ENCODE measurements at places on chromosomes 11 and 22. TPM values are rescaled to one million over a fixed set of nuclear protein-coding genes. Genes with fewer than 3 reads are reported as not detected.

- H3K36me3 ChIP-seq = no peaks in the 10 kb centered on the region
- H3K27me3 ChIP-seq = no peaks in the 10 kb centered on the region
- no peak for DNase-seq
- H3K4me3 ChIP-seq = no peak overlapping the region
- H3K4me1 ChIP-seq = no peaks in the 10 kb centered on the region
Measured at GRCh38 chr11:9273376-9274336, 8.5 kb upstream of the DENND5A start.

GRCh38 chr11:8832571-8833260 is 78.3 kb upstream of the AKIP1 start:
- no peaks in the 10 kb centered on the region for H3K27me3 ChIP-seq
- no peak overlapping the region for H3K27ac ChIP-seq
- no peak overlapping the region for H3K4me3 ChIP-seq
- no peak for DNase-seq

- no peaks in the 10 kb centered on the region for H3K4me1 ChIP-seq
- H3K4me3 ChIP-seq = no peak overlapping the region
- no peaks in the 10 kb centered on the region for H3K36me3 ChIP-seq
- no peaks in the 10 kb centered on the region for H3K27me3 ChIP-seq
Measured at GRCh38 chr11:9625162-9625561, 38.7 kb upstream of the SWAP70 start.

- H3K27me3 ChIP-seq = no peaks in the 10 kb centered on the region
- H3K36me3 ChIP-seq = no peaks in the 10 kb centered on the region
- DNase-seq = no peak
- H3K27ac ChIP-seq = no peak overlapping the region
Measured at GRCh38 chr11:29124470-29124869, 892.4 kb downstream of the KCNA4 start.

GRCh38 chr22:38996105-38996504 is 14.0 kb downstream of the APOBEC3B start:
- H3K27me3 ChIP-seq = no peaks in the 10 kb centered on the region
- no peak for DNase-seq
- no peaks in the 10 kb centered on the region for H3K36me3 ChIP-seq
- H3K27ac ChIP-seq = no peak overlapping the region

DNA sequence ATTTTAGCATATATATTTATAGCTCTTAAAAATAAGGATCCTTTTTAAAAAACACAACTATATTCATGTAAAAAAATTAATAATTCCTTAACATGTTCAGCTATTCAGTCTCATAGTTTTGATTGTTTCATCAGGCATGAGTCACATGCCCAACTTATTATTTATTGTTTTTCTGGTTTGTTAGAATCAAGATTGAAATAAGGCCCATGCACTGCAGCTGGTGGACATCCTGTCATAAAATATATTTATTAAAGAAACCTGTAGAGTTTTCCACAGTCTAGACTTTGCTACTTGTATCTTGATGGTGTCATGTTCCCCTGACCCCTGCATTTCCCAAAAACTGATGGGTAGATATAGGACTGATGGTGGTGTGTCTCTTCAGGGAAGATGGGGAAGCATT is 77.4 kb downstream of the PARVA start:
- H3K4me1 ChIP-seq = no peaks in the 10 kb centered on the region
- H3K27me3 ChIP-seq = no peaks in the 10 kb centered on the region
- no peaks in the 10 kb centered on the region for H3K36me3 ChIP-seq
- no peak overlapping the region for H3K4me3 ChIP-seq
- no peak overlapping the region for H3K27ac ChIP-seq
- no peak for DNase-seq

DNA sequence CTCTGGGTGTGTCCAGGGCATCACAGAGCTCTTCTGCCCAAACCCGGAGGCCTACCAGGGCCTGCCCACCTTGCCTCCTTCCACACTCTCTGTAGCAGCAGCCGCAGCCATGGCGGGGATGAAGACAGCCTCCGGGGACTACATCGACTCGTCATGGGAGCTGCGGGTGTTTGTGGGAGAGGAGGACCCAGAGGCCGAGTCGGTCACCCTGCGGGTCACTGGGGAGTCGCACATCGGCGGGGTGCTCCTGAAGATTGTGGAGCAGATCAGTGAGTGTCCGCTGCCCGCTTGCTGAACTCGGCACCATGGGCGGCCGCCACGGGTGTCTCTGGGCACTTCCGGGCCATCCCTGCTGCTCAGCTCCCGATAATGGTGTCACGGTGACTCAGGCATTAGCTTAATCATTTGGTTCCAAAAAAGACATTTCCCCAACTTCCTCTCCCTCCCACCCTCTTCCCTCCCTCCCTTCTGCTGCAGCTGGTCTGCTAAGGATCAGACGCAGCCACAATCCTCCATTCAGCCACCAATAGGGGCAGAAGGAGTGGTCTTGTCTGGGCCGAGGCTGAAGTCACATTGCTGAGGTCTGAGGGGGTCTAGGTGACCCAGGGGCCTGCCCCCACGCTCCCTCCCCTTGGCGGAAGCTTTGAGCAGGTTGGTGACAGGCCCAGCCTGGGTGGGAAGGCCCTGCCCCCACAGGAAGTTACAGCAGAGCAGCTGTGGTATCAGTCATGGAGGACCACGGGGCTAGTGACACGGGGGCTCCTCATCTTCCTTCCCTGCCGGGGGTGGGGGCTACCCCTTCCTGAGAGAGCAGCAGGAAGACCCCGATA is 950 bp downstream of the FERMT3 start:
- no peak overlapping the region for H3K27ac ChIP-seq
- no peak overlapping the region for H3K4me3 ChIP-seq
- H3K27me3 ChIP-seq = no peaks in the 10 kb centered on the region
- H3K4me1 ChIP-seq = no peaks in the 10 kb centered on the region
- peaks cover 17% of the 10 kb centered on the region for H3K36me3 ChIP-seq

DNA sequence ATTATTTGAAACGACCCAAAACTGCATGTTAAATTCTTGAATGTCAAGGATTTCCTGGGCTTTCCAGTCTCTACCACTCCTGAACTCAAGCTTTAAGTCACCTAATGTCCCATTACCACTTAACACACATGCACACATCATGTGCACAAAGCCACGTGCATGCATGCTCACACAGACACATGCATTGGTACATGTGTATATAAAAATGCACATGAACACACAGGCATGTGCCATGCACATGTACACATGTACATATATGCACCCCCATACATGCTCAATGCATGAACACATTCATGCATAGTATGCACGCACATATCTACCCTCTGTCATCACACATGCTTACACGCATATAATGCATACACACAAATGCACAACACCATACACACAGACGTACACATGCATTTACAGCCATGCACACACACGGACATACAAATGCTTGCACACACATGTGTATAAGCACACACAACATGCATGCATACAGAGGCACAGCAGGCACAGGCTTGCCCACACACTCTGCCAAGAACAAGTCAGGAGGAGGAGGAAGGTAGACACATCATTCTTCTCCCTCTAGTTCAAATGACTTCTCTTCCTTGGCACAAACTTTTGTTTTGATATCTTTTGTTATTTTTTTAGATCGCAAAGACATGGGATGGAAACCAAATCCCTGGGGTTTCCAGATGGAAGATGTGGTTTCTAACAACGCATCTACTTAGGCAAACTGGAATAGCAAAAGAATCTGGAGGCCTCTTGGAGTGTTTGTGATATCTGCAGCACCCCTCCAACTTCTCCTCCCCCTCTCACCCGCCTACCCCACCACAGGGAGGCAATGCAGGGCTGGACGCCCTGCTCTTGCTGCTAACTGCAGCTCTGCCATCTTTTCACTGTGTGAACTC is 24.6 kb downstream of the RASD2 start:
- no peaks in the 10 kb centered on the region for H3K36me3 ChIP-seq
- peaks cover 36% of the 10 kb centered on the region for H3K4me1 ChIP-seq
- DNase-seq = no peak
- no peaks in the 10 kb centered on the region for H3K27me3 ChIP-seq
- no peak overlapping the region for H3K27ac ChIP-seq

GRCh38 chr22:38868886-38869381 is 3.1 kb downstream of the CBX6 start:
- H3K4me1 ChIP-seq = peaks cover 36% of the 10 kb centered on the region
- no peak overlapping the region for H3K4me3 ChIP-seq
- H3K27me3 ChIP-seq = no peaks in the 10 kb centered on the region
- H3K36me3 ChIP-seq = no peaks in the 10 kb centered on the region
- no peak for DNase-seq

The NDUFV1 gene
- 281 TPM for total RNA-seq

The C11orf21 gene
- total RNA-seq = 0.31 TPM

Measured in Panc1 (cell line).